ENCODE measurements at places on chromosomes 3 and 15.

DNA sequence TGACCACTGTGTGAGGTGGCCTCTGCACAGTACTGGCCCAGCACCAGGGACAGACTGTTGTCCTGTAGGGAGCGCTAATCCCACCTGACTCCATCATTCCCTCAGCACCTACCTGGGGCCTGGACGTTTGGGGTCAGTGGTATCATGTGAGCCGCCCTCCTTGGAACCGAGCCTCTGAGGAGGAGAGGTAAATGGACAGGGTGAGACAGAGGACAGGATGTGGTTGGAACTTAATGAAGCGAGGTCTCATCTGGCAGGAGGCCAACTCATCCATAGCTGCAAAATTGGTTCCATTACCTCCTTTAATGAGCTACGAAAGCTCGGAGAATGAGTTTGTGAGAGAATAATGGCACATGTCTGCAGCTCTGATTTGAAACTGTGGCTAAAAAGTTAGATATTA is 13.9 kb downstream of the MAPKAPK3 start:
- no peak for DNase-seq

- no peak for DNase-seq
These were observed 29.1 kb upstream of the GNB5 start for GRCh38 chr15:52220251-52220650.

GRCh38 chr15:52546031-52546751 is 17.5 kb upstream of the MYO5A start:
- DNase-seq = no peak

DNA sequence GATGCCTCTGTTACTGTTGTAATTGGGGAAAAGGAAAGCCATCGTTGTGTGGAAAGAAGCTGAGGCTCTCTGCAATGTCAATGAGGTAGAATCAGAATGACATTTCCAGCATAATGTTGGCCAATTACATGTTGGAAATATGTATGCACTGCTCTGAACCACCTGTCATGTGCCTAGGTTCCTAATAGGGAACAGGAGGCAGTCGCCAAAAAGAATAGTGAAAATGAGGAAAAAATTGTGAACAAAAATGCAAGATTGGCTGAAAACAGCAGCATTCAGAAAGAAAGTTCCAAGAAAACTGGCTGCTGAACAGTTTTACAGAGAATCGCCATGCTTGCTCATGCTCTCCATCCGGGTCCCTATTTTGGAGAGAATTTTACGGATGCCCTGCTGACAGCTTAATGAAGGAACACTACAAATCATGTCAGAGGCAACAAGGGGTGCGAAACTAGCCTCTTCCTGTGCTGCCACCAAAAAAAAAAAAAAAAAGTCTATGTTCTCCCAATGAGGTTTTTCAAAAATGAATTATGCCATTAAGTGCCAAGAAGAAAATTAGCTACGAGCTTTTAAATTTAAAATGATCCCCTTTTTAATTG is 305.9 kb upstream of the ARRDC4 start:
- no peak for DNase-seq

- no peak for DNase-seq
These were observed 107.9 kb upstream of the ALDH1A3 start for GRCh38 chr15:100771746-100772145.

- no peak for DNase-seq
These were observed 147.9 kb upstream of the GAP43 start for GRCh38 chr3:115475178-115476041.

GRCh38 chr3:39752019-39752637 is 57.3 kb upstream of the MYRIP start:
- no peak for DNase-seq

GRCh38 chr3:150365132-150365604 is 42.9 kb upstream of the TSC22D2 start:
- no peak for DNase-seq

DNA sequence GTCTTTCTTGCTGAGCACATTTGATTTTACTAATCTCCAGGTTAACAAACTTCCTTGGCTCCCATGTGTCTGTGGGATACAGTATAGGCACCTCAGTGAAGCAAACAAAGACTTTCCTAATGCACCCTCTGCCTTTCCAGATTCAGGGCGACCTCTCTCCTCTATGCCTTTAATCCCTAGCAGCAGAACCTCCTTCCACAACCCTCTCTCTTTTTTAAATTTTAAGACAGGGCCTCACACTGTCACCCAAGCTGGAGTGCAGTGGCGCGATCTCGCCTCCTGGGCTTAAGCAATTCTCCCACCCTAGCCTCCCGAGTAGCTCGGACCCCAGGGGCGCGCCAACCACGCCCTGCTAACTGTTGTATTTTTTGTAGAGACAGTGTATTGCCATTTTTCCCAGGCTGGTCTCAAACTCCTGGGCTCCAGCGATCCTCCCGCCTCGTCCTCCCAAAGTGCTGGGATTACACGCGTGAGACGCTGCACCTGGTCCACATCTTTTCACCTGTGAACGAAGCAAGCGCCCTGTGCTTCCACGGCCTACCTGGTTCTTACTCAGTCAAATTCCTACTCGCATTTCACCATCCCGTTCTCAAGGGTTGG is 1.7 kb upstream of the HACD3 start:
- DNase-seq = no peak

DNA sequence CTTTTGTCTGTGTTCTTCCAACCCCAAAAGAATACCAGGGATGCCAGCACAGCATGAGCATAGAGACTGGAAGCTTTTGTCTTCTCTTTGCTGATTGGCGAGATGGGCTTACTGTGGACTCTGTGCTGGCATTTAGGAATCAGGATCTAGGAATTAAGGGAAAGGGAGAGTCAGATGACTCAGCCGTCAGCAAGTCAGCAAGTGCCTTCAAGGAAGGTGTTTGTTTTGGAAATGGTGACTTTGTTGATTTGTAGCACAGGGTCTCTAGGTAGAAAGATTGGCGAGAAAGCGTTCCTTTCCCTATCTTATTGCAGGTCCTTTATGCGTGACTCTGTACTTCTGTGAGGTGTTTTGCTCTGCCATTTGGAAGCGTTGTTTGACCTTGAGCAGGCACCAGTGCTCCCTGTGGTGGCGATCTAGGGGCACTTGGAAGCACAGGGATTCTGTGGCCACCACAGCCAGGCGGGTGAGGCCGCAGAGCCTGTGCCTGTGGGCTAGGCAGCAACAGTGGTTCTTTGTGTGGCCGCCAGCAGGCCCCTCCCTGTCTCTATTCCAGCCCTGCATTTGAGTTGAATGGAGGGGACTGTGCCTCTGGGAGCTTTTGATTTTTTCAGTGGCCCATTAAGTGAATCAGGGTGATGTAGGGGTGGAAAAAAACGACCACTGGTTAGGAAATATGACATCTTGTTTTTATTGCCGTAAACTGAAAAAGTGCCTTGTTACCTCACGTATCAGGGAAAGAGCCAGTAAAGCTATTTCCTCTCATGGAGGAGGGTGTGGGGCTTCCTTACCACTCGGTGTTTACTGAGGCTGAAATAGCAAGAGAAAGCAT is 19.0 kb downstream of the FAN1 start:
- DNase-seq = no peak

DNA sequence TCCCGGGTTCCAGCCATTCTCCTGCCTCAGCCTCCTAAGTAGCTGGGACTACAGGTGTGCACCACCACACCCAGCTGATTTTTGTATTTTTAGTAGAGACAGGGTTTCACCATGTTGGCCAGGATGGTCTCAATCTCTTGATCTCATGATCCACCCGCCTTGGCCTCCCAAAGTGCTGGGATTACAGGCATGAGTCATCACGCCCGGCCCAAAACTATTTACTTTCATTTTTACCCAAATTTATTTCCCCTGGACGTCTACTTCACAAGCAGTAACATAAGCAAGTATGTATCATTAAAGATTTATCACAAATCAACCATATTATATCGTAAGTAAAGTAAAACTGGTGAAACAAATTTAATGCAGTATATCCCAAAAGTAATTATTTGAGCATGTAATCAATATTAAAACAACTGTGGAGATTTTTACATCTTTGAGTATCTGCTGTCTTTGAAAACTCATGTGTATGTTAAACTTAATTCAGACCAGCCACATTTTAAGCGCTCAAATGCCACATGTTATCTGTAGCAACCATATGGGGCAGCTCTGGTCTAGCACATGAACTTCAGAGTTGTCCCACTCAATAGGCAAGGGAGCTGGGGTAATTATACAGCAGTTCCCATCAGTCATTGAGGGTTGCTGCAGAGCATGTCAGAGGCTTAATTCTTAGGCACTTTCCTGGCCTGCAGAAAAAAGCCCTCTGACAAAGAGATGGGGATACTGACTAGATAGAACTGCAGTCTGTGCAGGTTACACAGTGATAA is 185.7 kb upstream of the CTDSPL start:
- DNase-seq = no peak

DNA sequence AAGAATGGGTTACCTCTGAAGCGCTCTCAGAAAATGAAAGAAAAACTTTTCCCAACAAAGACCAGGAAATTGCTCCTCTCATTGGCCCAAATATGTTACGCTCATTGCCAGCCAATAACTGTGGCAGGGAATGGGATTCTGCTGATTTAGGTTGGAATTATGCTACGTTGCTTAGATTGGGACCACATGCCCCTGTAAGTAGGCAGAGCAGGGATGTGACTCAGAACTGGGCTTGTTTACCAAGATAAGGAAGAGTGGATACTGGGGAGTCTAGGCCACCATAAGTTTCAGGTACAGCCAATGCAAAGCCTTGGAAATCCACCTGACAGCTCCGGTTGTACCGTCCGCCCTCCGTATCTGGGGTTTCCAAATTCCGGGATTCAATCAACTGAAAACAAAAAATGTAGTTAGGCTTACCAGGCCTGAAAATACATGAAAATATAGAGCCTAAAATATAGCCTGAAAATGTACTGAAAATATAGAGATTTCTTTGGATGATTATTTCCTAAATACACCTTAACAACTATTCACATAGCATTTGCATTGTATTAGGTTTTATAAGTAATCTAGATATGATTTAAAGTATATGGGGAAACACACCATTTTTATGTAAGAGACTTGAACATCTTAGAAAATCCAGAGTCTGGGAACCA is 1.5 kb upstream of the TCF12 start:
- DNase-seq = no peak

DNA sequence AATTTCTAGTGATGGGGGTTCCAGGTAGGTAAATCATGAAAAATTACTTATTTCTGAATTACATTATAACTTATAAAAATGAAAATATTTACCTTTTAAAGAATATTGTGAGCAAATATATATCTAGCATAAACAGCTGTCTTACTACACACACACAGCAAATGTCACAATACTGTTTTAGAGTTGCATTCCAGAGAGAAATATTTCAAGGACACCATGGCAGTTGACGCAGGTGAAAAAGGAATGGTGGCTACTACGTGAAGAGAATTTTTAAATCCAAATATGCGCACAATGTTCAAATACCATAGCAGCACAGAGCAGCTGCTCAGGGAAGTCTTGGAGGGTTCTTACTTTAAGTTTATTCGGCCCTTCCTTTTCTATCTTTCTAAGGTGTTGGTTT is 356.2 kb downstream of the CGGBP1 start:
- no peak for DNase-seq

- no peak for DNase-seq
These were observed 150.8 kb downstream of the TMEM108 start for GRCh38 chr3:133188996-133189395.

- DNase-seq = no peak
These were observed 483 bp downstream of the VPS13C start for GRCh38 chr15:62059816-62060112.
